ENCODE measurements at places on chromosomes 7 and 10. TPM values are rescaled to one million over a fixed set of nuclear protein-coding genes. Genes with fewer than 3 reads are reported as not detected.

CPA1 gene
- total RNA-seq, result not detected

DOCK1 gene
- 78.7 TPM for total RNA-seq

SLC16A12 gene
- total RNA-seq, result not detected

OPALIN gene
- not detected for total RNA-seq

TMEM236 gene
- 0.24 TPM for total RNA-seq

LEP gene
- not detected for total RNA-seq

LRRC18 gene
- total RNA-seq, result not detected

SLC26A3 gene
- not detected for total RNA-seq

CDHR1 gene
- total RNA-seq, result 0.14 TPM

TRPV5 gene
- not detected for total RNA-seq

CC2D2B gene
- total RNA-seq, result 0.53 TPM

DNA sequence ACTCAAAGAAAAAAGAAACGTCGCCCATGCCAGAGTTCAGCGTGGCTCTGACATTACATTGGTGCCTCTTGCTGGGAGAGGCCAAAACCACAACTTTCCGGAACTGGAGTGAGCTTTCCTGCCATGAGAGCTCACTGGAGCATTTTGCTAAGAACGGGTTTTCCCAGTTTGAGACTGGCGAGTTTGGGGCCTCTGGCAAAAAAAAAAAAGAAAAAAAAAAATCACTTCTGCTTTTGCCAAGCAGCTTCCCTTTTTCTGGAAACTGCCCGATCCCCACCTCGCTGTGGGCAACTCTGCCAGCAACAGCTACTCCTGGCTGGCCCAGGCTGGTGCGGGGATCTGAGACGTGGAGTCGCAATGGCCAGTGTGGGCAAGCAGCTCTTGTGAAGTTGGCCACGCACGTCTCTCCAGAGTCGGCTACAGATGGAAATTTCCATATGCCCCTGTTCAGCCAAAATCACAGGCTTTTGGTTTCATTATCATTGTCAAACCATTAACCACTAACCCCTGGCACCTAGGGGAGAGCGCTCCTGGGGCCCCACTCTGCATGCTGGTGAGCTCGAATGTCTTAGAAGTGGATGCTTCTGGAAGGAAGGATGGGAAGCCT, 25.7 kb downstream of the PRKAG2 start:
- no peak for DNase-seq

DNA sequence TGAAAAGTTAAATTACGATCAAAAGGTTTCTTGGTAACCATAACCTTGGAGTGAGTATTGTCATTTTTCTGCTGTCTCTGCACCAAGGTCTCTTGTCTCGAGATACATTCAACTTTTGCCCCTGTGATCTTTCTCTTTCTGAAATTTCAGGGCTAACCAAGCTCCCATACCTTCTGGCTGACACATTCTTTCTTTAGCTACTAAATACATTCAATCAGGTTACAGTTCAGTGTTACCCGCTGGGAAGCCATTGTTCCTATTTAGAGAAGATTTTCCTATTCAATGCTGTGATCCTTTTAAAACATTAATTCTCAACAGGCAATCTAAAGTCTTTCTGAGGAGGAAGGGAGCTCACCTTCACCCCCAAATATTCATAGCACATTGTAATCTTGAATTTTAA, 22.9 kb upstream of the DMTF1 start:
- DNase-seq, result no peak

DNA sequence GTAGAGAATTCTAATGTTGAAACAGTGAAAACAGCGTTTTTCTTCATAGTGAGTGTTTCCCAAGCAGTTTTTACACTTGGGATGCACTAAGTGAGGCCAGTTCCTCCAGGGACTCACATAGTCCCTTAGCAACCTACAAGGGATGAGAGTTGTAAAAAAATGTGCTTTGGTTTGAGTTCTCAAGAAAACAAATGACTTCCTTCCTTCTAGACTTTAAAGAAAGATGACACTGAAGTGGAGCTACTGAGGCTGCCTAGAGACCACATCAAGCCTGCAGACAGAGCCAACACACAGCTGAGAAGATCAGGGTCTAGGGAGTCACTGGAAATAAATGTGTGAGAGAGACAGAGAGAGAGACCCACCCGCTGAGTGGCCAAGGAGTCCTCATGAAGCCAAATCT, 264.4 kb downstream of the TNS3 start:
- DNase-seq, result no peak

- DNase-seq, result no peak
Observed at GRCh38 chr7:128872394-128872824, 9.8 kb downstream of the ATP6V1F start.

GRCh38 chr10:78911533-78912340, 157.0 kb upstream of the ZMIZ1 start:
- no peak for DNase-seq

DNA sequence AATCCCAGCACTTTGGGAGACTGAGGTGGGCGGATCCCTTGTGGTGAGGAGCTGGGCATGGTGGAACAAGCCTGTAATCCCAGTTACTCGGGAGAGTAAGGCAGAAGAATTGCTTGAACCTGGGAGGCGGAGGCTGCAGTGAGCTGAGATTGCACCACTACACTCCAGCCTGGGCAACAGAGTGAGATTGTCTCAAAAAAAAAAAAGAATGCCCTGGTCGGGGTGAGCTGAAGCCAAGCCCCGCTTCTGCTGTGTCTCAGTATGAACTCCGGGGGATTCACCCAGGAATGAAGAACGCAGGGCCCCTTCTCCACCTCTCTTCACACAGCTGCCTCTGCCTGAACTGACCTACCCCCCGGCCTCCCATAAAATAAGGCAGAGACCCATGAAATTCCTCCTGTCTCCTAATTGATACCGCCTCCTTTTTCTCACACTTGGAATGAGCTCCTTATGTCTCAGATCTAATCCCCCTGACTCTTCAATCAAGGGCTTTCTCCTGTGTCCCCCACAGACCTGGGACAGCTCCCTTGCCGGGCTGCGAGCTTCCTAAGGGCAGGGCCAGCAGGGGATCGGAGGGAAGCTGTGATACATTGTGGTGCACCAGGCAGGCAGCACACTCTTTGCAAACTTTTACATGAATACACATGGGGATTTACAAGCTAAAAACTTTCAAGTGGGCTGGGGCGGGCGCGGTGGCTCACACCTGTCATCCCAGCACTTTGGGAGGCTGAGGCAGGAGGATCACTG, 911 bp upstream of the ZP3 start:
- DNase-seq, result no peak

DNA sequence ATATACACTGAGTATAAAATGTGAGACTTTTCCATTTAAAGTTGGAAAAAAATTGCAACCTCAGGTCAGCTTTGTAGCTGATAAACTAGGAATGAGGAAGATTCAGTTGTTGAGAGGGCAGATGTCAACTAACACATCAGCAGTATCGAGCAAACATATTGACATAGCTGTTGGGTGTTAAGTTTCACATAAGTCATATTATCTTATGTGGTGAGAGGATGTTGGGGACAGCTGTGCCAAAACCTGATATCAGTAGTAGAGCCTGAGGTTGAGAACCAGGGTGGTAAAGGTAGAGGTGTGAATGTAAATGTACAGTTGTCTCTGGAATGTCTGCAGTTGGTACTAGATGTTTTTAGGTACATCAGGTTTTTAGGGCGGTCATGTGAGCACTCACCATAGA, 5.0 kb downstream of the ZRANB1 start:
- no peak for DNase-seq

DNA sequence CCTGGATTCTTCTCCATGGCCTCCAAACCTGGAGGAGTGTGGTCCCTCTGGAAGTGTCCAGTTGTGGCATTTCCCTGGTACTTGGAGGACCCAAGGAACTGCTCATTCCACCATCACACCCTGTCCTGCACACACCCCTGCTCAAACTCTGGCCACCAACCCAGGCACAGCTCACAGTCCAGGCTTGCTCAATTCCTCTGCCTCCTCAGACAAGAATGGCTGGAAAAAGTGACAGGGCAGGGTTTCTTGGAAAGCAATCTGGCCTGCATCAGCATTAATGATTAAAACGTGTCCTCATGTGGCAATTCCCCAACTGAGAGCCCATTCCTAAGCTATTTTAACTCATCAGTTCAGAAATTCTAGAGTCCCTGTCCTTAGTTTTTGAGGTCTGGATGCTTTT, 17.2 kb upstream of the TPST1 start:
- no peak for DNase-seq

- no peak for DNase-seq
Observed at GRCh38 chr7:129721068-129721467, 109.5 kb downstream of the NRF1 start.

- no peak for DNase-seq
Observed at GRCh38 chr10:22453948-22454591, 108.8 kb downstream of the SPAG6 start.

GRCh38 chr10:15484128-15484527, 113.0 kb upstream of the FAM171A1 start:
- DNase-seq, result no peak

DNA sequence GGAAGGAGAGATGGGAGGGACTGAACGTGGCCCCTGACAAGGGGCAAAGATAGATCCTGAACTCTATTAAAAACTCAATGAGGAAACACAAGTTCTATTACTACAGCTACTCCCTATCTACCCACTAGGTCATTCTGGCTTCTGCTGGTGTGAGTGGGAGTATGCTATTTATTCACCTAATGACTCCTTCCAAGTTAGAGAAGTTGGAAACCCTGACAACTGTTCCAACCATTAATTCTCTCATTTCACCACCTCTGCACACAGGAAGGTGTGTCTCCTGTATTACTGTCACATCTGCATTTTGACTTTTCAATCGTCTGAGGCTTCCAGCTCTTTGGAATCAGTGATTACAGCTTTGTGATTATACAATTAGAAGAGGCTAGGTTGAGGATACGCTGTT, 169.4 kb upstream of the ADO start:
- DNase-seq, result no peak

- no peak for DNase-seq
Observed at GRCh38 chr10:90363799-90364483, 493.9 kb downstream of the HTR7 start.

DNA sequence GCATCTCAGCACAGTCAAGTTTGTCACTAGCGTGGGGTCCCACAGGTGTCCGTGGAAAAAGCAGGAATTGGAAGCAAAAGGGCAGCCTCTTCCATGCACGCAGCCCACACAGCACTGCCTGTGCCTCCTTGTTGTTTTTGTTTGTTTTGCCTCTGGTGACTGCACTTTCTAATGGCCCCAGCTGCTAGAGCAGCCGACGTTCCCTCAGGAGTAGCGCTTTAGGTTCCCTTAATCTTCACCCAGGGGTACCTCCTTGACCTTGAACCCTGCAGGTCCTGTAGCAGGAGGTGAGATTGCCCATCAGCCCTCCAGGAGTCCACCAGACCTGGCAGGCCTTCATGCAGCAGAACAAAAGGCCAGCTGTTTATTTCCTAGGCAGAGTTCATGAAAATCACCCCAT, 210.1 kb downstream of the CACNB2 start:
- DNase-seq, result no peak

DNA sequence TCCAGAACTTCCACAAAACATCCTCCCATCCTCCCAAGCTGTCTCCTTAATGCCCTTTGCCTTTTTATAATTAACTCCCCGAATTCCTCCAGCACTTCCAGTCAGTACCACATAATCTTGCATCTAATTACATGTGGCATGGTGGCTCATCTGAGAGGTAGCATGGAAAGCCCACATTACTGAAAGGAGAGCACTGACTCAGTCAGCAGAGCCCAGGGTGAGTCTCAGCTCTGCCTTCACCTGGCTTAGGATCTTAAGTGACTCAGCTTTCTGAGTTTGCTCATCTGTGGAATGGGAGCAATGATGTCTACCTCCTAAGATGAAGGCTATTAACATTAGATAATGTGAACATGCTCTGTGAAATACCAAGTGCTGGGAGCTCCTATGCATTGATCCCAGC, 433.9 kb downstream of the SORCS3 start:
- DNase-seq, result no peak

- peak; percentile 8 for DNase-seq
Observed at GRCh38 chr7:155373359-155374273, 75.9 kb downstream of the INSIG1 start.

- DNase-seq, result no peak
Observed at GRCh38 chr7:149766135-149766675, 7.2 kb downstream of the ZNF467 start.

GRCh38 chr10:62671104-62671503, 133.4 kb upstream of the ADO start:
- DNase-seq, result no peak

DNA sequence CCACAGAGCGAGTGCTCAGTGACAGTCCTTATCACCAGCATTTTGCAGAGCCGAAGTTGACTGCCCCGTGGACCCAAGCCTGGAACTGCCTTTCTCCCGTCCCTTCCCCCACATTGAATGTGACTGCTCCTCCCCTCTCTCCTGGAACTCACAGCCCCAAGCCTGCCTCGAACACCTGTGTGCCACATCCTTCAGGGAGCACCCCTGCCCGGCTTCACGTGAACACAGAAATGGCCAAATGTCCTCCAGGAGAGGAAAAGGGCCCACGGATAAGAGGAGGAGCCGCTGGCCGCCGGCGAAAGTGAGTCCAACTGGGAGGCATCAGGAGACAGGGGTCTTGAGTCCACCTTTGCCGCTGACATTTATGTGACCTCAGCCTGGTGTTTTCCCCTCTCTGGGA, 16.2 kb downstream of the STX1A start:
- no peak for DNase-seq

- no peak for DNase-seq
Observed at GRCh38 chr10:104666106-104666505, 25.0 kb downstream of the SORCS3 start.

- peak; percentile 29 for DNase-seq
Observed at GRCh38 chr7:28481091-28481926, 69.0 kb downstream of the CREB5 start.

DNA sequence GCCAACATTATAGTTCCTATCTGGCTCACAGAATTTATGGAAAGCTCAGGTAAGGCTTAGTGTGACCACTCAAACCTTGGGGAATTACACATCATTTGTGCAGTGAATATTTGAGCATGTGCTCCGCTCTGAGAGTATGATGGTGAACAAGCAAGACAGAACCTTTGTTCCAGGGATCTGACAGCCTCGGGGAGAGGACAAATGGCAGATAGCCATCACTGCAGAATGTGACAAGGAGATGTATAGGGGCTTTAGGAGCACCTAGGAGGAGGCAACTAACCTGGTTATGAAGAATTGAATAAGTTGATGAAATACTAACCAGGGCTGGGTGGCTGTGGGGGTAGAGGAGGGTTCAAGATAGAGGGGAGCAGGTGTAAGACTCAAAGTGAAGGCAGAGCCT, 290.5 kb downstream of the GFRA1 start:
- no peak for DNase-seq

- peak; percentile 51 for DNase-seq
Observed at GRCh38 chr10:13788711-13789447, 202.1 kb downstream of the PRPF18 start.

DNA sequence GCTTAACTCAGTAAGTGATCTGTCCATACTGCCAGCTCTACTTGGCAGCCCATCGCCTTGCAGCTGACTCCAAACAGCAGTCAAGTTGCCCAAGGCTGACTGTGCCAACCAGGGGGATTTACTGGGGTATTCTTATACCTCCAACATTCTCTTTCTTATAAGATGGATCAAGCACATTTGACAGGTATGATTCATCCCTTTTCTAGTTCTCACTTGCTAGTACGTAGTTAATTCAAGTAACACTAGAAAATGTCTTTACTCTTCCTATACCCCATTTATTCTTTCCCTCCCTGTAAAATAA, 77.0 kb downstream of the SLC25A13 start:
- DNase-seq, result no peak

- no peak for DNase-seq
Observed at GRCh38 chr10:98673171-98673782, 226.5 kb upstream of the HPS1 start.

GRCh38 chr7:135981958-135982646, 4.9 kb upstream of the MTPN start:
- DNase-seq, result no peak

Data from endothelial cell of umbilical vein (primary cell).